ENCODE measurements at places on chromosomes 5 and 9.

DNA sequence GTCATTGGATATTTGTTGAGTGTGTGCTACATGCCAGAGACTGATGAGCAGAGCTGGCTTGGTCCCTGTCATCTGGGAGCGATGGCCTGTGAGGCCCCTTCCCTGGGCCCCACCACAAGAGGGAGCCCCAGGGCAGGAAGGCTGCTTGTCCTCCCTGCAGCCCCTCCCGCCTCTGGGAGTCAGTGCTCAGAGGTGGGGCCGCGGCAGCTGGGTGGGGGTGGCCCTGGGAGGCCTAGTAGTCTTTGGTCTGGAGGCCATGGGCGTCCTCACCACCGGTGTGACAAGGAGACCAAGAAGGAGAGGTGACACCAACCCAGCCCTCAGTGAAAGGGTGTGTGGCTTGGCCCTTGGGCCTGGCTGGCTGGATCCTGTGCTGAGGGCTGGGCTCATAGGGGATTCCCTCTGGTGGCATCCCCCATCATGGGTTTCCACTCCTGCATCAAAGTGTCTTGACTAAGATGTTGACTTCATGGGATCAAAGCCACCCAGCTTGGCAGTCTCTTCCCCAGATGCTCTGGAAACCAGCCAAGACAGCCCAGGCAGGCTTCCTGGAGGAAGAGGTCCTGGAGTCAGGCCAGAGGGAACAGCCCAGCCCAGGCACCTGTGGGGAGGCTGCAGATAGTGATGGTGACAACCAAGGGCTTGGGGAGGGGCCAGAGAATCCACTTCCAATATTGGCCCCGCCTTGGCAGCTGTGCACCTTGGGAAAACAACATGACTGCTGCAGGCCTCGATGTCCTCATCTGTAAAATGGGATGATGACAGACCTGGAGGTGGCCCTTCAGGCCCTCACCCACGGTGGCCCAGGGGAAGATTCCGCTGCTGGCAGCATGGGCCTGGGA is 166.7 kb downstream of the GAPVD1 start:
- no peak for DNase-seq

DNA sequence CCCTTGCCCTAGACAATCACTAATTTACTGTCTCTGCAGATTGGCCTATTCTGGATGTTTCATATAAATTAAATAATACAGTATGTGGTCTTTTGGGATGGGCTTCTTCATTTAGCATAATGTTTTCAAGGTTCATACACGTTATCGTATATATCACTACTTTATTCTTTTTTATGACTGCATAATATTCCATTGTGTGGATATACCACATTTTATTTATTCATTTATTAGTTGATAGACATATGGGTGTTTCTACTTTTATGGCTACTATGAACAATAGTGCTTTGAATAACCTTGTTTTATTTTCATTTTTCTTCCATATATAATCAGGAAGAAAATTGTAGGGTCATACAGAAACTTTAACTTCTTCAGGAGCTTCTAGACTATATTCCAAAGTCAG is 108.5 kb upstream of the PAPPA start:
- no peak for DNase-seq

DNA sequence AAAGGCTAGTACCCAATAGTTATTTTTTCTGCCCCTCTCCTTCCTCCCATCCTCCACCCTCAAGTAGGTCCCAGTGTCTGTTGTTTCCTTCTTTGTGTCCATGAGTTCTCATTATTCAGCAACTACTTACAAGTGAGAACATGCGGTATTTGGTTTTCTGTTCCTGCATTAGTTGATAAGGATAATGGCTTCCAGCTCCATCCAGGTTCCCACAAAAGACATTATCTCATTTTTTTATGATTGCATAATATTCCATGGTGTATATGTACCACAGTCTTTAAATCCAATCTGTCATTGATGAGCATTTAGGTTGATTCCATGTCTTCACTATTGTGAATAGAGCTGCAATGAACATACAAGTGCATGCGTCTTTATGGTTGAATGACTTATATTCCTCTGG is 128.3 kb upstream of the ANKRD55 start:
- no peak for DNase-seq

DNA sequence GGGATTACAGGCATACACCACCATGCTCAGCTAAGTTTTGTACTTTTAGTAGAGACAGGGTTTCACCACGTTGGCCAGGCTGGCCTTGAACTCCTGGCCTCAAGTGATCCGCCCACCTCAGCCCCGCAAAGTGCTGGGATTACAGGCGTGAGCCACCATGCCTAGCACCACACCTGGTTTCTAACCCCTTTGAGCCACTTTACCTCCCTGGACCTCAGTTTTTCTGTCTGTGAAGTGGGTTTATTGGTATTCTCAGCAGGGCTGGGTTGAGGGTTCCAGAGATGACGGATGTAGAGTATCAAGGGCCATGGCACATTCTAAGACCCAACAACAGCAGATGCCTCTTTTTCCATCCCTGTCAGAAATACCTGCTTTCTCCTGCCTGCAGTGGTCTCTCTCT is 38.6 kb downstream of the AMBP start:
- no peak for DNase-seq

- DNase-seq, result no peak
Measured at GRCh38 chr5:66856041-66856805, 260.0 kb downstream of the MAST4 start.

DNA sequence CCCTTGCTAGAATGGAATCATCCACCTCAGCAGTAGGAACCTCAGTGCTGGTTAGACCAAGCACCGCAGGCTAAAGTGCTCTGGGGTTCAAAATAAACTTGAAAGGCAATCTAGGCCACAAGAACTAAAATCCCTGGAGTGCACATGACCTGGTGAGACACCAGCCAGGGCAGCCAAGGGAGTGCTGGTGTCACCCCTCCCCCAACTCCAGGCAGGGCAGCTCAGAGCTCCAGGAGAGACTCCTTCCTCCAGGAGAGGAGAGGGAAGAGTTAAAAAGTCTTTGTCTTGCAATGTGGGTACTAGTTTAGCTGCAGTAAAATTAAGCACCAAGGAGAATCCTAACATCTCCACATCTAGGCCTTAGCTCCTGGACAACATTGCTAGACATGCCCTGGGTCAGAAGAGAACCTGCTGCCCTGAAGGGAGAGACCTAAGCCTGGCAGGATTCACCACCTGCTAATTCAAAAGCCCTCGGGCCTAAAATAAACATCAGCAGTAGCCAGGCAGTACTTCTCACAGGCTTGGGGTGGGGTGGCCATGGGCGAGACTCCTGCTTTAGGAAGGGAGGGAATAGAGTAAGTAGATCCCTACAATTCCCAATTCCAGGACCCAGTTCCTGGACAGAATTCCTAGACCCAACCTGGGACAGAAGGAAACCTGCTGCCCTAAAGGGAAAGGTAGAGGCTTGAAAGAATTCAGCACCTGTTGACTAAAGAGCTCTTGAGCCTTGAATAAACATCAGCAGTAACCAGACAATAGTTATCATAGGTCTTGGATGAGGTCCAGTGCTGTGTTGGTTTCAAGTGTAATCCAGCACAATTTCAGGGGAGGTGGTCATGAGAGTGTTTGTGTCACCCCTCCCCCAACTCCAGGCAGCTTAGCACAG is 25.8 kb downstream of the UGT3A2 start:
- DNase-seq, result no peak

DNA sequence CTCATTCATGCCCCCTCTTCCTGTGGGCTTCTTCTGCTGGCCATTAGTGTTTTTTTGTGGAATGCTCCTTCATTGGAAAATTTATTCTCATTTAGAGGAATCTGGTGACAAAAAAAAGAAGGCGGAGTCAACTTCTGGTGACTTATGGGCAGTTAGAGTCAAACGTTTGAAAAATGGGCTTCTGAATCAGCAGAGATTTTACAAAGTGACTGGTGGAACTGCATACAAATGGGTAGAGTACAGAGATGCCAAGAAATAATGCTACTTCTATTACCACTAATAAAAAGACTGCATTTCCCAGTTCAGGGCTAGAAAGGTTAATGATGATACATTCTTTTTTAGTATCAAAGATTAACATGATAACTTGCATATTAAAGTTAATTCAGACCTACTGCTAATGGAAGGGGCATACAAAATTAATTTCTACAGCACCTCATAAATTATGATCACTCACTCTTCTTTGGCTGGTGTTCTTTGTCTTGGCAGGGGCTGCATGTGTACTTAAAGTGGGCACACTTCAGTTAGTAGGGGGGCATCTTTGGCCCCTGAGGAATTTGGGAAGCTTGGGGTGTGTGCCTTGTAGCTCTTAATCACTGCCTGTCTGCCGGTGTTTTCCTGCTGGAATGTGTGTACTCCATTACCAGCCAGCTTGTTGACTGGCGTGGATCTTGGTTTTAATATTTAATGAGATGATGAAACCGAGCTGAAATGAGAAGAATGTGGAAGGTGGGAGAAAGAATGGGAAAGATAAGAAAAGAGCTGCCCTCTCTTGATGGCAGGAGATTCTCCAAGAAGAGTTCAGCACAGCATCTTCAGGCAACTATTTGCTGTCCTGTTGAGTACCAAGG is 148.9 kb downstream of the DOCK2 start:
- no peak for DNase-seq

- DNase-seq, result no peak
Measured at GRCh38 chr5:173498286-173498685, 118.2 kb downstream of the BOD1 start.

DNA sequence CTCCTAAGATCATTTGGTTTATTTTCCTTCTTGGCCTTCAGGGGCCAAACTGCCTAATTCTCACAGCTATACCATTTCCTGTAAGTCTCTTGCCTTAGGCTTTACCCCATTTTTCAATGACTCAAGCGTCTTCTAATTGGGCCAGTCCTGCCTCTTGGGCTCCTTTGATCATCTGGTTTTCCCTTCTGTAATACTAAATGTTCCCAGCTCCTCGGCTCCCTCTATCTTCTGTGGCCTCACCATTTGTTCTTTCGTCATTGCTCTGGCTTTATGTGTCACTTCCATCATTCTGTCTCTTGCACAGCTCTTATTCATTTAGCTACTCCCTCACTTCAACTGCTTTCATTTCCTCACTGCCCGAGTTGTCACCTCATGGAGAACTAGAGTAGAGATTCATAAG is 14.5 kb upstream of the SPINK7 start:
- DNase-seq, result no peak

GRCh38 chr5:32259033-32259432 is 53.7 kb downstream of the MTMR12 start:
- no peak for DNase-seq

DNA sequence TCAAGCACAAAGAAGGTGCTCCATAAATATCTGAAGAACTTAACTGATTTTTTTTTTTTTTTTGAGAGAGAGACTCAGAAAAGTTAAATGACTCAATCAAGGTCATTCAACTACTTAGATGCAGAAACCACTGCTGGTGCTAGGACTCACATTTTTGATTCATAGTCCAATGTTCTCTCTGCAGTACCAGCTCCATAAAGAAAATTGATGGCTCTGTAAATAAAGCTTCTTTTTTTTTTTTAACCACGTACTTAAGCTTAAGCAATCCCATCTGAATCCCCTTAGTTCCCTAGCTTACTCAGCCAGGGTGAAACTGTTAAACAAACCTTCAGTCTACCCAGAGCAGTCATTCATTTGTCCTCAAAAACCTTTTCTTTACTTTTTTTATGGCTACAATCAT is 657.0 kb upstream of the WWC1 start:
- DNase-seq, result no peak

GRCh38 chr5:175617447-175617846 is 40.4 kb upstream of the HRH2 start:
- DNase-seq, result no peak

GRCh38 chr9:22457448-22457847 is 10.8 kb downstream of the DMRTA1 start:
- DNase-seq, result no peak

DNA sequence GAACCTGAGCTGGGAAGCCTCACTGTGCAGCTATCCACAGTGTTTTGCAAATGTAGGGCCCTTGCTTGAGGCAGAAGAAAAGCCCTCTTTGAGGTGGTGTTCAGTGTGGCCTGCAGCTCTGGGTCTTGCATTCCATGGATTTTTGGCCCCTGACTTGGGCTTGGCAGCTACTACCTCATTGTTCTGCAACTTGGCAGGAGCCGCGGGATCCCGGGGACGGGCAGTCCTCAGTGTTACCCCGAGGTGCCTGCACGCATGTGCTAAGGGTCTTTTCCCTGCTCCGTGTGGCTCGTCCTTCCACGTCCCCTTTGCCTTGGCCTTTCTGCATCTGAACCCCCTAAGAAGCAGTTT is 39.8 kb downstream of the NEK6 start:
- peak; percentile 59 for DNase-seq

DNA sequence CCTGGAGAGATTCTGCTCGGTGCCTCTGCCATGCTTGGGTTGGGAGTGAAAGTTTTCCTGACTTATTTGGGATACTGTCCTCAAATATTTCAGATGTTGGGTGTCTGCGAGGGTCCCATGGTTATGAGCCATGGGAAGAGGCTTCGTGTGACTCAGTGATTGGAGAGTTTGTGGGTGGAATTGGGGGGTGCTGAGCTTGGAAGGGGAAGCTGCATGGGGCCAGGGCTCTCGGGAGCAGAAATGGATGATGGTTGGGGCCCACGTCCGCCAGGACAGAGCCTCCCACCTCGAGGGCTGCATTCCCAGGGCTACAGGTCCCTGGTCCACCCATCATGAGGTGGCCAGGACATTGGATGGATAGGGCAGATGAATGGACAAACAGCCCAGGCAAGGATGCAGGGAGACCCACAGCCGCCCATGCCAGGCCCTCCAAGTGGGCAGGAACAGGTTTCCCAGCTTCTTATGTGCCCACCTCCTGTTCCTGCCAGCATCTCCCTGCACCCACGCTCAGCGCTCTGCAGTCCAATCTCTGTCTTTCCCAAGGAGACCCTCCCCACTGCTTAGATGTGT is 5.5 kb downstream of the OBP2B start:
- no peak for DNase-seq

GRCh38 chr5:58484505-58484904 is 6.7 kb upstream of the GAPT start:
- no peak for DNase-seq

DNA sequence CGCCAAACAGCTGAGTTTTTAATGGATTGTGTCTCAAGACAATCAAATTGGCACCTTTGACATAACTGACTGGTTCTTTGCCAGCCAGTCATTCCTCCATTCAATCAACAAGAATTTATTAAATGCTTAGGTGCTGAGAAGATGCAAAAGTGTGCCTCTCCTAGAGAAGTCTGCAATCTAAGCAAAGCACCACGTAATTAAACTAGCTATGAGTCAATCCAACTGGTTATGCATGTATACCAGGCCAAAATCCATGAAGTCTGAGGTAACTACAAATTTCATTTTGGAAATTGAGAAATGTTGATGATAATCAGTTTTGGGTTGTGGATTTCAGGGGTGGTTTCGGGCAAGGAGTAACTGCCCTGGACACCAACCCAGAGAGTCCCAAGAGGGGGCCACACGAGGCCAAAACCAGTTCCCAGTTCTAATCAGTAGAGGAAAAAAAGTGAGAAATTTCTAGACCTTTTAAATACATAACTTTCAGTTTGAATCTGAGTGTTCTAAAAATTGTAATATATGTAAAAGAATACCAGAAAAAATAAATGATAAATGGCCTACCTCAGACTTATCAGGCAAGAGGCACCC is 92.6 kb downstream of the EFNA5 start:
- DNase-seq, result no peak

DNA sequence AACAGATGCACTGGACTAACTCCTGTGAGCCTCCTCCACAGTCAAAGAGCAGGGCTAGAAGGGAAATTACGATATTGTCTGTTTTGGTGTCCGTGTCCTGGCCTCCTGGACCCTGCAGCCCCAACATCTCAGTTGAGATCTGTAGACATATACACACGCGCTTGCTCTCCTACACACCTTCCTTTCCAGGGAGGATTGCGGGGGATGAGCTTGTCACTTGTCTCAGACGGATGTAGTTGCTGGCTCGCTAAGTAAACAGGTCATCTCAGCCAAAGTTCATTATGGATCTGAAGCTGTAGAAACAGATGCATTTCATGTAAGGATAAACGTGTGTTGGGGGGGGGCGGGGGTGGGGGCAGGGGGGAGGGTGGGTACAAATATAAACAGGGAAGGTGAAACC is 549.3 kb downstream of the CCDC171 start:
- no peak for DNase-seq

- DNase-seq, result peak; percentile 69
Measured at GRCh38 chr9:111896942-111897600, 457 bp downstream of the UGCG start.

Measured in globus pallidus (tissue), 1 donor.